SK-N-SH treated with all-trans-retinoic acid at 6 μM for 48 hours (cell line): ENCODE measurements at places on chromosomes 1 and 21.

DNA sequence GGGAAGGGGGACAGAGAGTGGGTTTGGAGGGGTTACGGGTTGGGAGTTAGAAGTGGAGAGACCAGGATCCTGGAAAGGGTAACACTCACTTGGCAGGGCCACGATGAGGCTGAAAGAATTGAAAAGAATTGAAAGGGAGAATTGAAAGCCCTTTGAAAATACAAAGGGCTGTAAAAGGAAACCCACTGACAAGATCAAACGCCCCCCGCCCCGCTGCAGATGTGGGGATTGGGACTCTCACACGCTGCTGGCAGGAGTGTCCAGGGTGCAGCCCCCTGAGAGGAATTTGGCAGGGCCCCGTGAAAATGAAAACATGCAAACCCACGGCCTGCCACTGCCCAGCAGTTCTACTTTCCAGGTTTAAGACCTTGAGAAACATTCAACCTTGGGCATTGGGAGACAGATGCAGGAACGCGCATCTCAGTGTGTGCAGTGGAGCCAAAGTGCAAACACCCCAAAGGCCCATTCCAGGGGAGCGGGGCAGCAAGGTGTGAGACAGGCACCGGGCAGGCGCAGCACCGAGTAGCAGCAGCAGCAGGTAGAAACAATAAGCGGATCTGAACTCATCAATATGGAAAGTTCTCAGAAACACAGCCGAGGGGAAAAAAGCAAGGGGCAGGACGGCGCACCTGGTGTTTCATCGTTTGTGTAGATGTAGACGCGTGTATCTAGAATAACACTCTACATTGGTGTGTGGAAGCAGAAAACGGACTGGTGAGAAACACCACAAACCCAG is 8.3 kb upstream of the TNFRSF1B start:
- ATAC-seq: no peak

- no peak for ATAC-seq
These were observed 44.3 kb downstream of the DISP3 start for GRCh38 chr1:11523261-11523660.

GRCh38 chr1:228085287-228085951 is 2.9 kb downstream of the ARF1 start:
- ATAC-seq: no peak

DNA sequence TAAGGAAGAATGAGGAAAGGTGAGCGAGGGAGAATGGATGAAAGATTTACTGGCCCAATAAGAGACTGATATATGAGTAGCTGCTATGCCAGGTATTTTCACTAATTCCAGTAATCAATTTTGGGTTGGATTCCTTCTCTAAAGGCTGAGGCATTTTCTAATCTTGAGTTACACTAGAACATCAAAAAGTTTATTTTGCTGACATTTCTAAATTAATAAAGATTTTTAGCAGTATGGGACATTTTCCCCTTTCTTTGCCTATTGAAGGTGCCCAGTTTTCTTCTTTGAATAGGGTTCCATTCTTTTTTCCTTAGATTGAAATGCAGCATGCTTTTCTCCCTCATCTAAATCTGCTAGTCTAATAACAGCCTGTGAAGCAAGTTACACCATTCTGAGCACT is 52.9 kb downstream of the ZNHIT6 start:
- no peak for ATAC-seq

GRCh38 chr1:55786396-55786795 is 571.2 kb upstream of the USP24 start:
- ATAC-seq: no peak
